ENCODE measurements at places on chromosomes 7 and 10.

- no peak for DNase-seq
Measured at GRCh38 chr7:153370092-153370491, 610.5 kb downstream of the ACTR3B start.

DNA sequence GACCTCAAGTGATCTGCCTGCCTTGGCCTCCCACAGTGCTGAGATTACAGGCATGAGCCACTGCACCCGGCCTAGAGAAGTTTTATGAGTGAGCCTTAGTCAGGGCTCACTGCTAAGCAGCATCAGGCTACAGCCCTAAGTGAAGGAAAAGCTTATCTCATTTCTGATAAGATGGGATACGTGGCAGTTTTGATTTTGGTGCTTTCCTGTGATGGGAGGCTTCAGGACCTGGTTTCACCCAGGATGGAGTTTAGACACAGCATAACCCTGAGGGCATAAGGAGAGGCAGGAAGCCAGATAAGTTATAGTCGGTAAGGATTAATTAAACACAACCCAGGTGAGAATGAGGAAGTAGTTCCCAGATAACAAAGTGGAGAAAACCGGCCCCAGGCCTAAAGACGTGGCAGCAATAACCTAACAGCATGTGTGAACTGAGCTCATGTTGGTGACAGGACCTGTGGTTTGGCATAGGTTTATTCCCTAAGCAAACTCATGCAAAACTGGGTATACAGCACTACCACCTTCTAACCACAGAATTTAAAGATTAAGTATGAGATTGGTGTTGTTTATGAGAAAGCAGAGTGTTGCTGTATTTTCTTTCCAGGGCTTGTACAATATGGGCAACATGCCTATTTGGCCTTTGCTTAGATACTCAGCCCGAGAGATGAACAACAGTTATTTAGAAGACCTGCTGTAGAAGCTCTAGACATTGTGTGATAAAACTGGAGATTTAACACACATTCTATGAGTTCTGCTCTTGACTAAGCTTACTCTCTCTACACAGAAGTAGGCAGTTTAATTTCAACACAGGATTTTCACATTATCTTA is 119.4 kb downstream of the COL28A1 start:
- DNase-seq: no peak

DNA sequence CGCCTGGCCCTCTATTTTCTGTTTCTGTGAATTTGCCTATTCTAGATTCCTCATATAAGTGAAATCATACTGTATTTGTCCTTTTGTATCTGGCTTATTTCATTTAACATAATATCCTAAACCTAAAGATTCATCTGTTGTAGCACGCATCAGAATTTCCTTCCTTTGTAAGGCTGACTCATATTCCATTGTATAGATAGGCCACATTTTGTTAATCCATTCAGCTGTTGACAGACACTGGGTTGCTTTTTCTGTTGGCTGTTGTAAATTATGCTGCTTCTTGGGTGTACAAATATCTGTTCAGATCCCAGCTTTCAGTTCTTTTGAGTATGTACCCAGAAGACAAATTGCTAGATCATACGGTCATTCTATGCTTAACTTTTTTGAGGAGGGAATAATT is 28.8 kb upstream of the CUL1 start:
- DNase-seq: no peak

DNA sequence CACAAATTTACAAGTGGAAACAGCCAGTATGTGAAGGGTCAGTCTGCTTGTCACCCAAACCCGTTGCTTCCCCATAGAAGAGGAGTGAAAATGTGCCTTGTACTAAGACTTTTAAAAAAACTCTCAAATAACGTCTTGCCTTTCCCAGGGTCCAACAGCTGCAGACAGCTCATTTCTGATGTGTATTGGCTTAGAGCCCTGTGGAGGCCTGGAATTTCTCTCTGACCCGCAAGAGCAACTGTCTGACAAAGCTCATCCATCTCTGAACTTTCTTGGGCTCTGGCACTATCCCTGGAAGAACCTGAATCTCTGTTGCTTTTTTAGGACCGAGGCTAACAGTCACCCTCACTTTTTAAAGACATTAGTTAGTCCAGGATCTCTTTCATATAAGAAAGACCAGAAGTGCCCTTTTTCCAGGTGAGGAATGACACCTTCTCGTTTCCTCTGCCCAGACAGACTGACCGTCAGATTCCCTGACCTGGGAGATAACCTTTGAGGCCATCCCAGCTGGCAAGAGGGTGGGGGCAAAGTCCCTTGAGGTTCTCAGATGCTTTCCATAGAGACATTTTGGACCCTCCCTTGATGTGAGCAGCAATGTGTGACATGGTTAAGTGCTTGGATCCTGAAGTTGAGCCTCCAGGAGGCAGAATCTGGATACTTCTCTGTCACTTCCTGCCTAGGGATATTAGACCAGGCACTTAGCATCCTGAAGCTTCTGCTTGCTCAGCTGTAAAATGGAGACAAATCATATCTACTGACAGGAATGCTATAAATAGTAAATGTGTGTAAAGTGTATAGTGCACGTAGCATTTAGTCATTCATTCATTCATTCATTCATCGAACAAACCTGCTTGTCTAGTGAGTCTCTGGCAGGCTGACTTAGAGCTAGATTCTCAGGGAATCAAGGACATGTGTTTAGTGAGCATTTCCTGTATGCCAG is 4.5 kb upstream of the NODAL start:
- no peak for DNase-seq

- no peak for DNase-seq
Measured at GRCh38 chr7:111091593-111092358, 849 bp downstream of the LRRN3 start.

- DNase-seq: no peak
Measured at GRCh38 chr7:111308691-111309090, 217.8 kb downstream of the LRRN3 start.

DNA sequence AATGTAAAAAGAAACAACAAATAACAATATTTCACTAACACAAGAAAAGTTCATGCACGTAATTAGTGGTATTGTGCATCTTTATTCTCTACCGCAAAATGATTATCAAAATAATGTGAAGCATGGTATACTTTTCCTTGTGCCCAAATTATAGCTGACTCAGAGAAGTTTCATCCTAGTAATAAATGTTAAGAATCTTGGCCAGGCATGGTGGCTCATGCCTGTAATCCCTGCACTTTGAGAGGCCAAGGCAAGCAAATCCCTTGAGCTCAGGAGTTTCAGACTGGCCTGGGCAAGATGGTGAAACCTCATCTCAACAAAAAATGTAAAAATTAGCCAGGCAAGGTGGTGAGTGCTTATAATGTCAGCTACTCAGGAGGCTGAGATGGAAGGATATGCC is 105.0 kb downstream of the KMT2C start:
- no peak for DNase-seq

- DNase-seq: no peak
Measured at GRCh38 chr7:158737064-158737695, 32.6 kb upstream of the NCAPG2 start.

DNA sequence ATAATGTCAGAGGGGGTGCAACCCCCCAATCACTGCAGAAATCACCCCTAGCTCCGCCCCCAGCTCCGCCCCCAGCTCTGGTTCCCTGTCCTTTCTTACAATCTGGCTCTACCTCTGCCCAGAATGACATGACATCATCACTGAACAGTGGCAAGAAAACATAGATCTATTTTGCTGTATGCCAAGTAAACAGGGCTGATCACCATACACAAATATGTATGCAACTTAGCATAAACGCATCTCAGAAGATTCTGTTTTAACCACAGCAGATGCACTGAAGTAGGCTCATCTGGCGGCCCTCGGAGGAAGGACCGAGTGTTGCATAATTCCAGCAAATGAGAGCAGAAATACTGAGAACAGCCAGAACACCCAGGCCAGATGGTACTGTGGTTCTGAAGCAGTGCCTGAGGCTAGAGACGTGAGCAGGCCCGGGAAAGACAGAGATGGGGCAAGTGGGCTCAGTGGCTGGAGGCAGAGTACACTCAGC is 293.3 kb upstream of the KLF14 start:
- DNase-seq: no peak

DNA sequence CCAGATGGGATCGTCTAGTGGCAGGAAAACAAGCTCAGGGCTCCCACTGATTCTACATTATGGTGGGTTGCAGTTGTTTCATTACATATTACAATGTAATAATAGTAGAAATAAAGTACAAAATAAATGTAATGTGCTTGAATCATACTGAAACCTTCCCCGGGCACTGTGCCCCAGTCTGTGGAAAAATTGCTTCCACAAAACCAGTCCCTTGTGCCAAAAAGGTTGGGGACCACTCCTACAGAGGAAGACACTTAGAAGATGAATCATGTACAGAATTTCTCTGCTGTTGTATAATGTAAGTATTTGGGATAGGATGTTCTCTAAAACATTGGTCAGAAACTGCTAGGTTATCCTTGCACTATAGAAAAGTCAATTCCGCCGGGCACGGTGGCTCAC is 11.3 kb upstream of the PHYH start:
- no peak for DNase-seq

- no peak for DNase-seq
Measured at GRCh38 chr7:74042746-74043522, 15.0 kb downstream of the ELN start.

DNA sequence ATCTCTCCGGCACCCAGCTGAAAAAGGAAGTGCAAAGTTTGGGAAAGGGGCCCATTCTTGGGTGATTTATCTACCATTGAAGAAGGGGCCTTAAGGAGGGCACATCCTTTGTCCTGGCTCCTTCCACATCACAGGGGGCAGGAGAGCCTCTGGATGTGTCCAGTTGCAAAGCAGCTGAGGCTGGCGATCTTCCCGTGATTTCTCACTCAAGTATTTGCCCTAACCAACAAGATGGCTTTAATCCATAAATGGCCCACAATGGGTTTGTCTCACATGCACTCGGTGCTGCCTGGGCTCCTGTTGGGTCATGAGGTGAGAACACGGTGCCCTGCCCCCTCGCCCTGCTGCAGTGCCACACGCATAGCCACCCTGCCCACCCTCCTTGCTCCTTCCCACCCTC is 14.2 kb upstream of the FRMPD2 start:
- DNase-seq: no peak

DNA sequence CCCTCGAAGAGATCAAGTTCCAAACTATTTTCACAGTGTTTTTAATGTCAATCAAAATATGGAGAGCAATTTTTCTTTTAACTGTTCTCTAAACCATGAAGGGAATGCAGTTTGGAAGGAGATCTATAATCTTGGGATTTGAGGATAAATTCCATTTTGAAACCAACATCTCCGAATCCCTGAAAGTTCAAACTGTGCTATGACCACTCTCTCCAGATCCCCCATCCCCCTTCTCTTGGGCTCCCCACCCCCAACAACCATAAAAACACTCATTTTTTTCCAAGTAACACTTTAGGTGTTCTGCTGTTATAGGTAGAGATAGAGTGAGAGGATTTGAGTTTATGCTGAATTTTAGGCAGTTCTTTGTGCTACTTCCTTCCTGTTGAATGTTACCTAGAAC is 1.7 kb downstream of the CALD1 start:
- DNase-seq: no peak

DNA sequence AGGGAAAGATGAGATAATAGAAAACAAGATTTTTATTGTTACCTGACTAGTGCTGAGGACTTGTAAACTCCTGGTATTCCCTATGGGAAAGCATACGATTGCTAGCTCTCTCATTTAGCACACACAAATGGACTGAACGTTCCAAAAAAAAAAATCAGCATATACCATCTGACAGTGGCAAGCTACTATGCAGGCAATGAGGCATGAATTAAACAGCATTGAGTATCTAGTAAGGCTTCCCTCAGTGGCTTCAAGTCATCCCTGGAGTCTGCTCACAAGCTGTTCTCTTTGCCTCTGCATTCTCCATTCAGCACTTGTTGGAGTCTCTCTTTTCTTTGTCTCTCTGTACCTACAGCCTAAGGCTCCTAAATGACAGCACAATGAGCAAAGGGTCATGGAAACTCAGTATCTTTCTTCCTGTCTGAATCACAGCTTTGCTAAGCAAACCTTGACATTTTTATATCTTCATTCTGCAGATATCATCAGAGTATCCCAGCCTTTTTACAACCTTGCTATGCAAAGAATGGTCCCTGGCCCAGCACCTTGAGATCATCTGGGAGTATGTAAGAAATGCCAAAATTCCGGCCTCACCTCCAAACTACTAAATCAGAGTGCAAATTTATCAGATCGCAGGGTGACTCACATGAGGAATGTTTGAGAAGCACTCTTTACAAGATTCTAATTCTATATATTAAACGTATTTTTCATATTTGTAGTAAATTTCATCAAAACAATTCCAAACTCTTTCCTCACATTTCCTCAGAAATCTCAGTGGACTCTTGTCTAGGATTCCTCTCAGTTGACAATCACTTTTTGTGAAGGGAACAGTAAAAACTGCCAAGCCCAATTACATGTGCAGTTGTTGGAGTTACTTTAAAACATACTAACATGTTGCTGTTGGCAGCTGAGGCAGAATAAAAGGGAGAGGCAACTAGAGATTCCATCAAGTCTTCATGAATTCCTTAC is 10.8 kb upstream of the LIPA start:
- DNase-seq: no peak

- DNase-seq: no peak
Measured at GRCh38 chr10:11161096-11161495, 143.4 kb downstream of the CELF2 start.

GRCh38 chr7:3455806-3456595 is 154.9 kb downstream of the SDK1 start:
- no peak for DNase-seq

- no peak for DNase-seq
Measured at GRCh38 chr10:73920089-73920488, 9.2 kb downstream of the PLAU start.

- DNase-seq: no peak
Measured at GRCh38 chr7:102258073-102258748, 28.5 kb upstream of the SH2B2 start.

DNA sequence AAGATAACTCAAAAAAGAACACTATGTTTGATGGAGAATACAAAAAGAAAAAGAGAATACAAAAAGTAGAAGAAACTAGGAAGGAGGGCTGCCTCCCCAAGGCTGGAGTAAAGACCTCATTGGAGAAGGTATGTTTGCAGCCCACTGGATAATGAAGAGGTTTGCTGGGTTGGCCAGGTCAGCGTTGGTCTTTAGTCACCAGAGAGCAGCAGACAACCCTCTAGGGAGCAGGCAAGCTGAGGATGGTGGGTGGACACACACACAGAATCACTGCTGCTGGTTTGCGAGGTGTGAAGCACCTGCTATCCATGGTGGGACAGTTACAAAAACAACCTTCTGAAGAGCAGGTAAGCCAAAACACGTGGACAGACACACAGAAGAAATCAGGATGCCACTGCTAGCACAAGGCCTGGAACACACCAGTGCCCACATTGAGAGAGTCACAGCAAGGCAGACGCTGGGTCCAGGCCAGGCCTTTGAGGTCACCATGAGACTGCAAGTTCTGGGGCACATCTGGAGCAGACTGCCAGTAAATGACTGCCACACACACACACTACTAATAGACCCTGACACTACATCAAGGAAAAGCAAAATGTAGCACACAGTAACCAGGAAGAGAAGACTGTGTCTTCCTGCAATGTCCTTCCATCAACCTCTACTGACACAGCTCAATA is 43.0 kb downstream of the MTERF1 start:
- DNase-seq: no peak

GRCh38 chr10:72638586-72639440 is 12.9 kb upstream of the MICU1 start:
- DNase-seq: no peak

GRCh38 chr7:107998660-107999480 is 4.1 kb downstream of the LAMB1 start:
- DNase-seq: no peak
